ENCODE measurements at places on chromosomes 1 and 21.

DNA sequence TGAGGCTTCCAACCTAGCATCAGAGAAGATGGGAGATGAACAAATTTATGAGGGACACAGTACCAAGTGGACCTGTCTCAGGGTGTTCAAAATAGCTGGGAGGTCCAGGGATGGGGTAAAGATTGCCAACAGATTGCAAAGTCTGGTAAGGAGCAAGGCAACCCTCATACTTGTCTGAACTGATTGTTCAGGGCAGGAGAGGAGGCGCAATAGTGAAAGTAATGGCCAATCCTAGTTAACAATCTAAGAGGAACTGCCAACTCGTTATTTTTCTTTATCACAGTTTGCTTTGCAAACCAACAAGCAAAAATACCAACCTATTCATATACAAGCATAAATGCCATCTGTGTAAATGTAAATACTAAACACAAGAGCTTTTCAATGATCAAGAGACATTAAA is 78.4 kb upstream of the S1PR1 start:
- DNase-seq: no peak

- DNase-seq: no peak
These were observed 5.7 kb downstream of the ZC3H12A start for GRCh38 chr1:37480125-37480466.

DNA sequence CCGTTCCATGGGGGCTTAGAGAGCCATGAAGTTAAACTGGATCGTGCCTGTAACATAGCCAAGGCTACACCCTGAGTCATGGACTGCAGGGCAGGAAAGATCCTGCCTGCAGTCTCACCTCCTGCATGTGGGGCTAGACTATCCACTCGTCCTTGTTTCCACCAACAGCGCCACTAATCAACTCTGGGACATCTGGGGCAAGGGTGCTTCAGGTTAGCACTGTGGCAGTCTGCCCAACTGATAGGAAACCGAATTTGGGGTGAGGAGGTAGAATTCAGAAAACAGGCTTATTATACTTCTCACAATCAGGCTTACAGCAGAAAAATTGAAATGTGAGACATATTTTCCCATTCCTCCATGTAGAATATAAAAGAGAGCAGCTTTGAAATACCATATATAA is 85.2 kb upstream of the ADAM30 start:
- no peak for DNase-seq

- DNase-seq: peak; percentile 79
These were observed 240.5 kb downstream of the TGFB2 start for GRCh38 chr1:218585511-218586184.

- DNase-seq: no peak
These were observed 36.4 kb upstream of the TRABD2B start for GRCh38 chr1:48033495-48034045.

DNA sequence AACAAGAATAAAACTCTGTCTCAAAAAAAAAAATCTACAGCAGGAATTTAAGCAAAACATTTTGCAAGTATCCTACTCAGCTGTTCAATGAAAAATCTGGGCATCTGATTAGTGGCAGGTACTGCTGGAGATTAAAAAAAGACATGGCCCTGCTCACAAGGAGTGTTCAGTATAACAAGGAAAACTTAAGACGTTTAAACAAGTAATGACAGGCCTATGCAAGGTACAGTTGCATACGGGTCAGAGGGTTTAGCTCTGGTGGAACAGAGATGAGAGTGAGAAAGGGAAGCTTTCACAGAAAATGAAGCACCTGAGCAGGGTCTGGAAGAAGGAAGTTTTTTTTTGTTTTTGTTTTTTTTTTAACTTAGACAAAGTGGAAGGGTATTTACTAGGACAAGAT is 23.0 kb downstream of the SNRNP40 start:
- no peak for DNase-seq

- peak; percentile 66 for DNase-seq
These were observed 127.1 kb downstream of the C1orf21 start for GRCh38 chr1:184513966-184514365.

- no peak for DNase-seq
These were observed 52.0 kb upstream of the KCNK1 start for GRCh38 chr1:233561708-233562426.

- no peak for DNase-seq
These were observed 3.9 kb downstream of the S100B start for GRCh38 chr21:46600978-46601377.

DNA sequence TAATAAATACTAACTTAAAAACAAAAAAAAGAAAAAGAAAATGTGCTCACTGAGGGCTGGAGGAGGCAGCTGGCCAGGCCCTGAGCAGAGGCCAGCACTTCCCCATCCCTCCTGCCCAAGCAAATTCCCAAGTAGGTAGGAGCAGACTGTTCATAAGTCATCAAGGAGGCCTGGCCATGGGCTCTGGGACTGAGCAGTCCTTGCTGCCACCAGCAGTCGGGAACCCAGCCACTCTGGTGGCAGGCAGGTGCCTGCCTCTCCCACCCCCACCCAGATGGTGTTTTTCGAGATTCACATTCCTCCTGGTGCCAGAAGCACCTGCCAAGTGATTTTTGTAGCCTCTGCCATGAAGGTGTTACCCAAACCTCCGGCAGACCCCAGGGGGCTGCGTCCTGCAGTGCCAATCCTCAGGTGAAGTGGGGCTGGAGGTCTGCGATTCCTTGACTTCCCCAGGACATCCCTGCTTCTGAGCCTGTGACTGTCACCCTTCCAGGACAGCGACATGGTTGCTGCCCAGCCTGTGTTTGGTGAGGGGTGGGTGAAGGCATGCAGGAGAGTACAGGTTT is 204.2 kb upstream of the TMEM51 start:
- DNase-seq: no peak
